ENCODE measurements at places on chromosomes 4 and X. TPM values are rescaled to one million over a fixed set of nuclear protein-coding genes. Genes with fewer than 3 reads are reported as not detected.

BCORL1 gene
- 9.7 TPM for total RNA-seq

ZFP42 gene
- total RNA-seq = not detected

SRPX gene
- total RNA-seq = 1.2 TPM

PRRG1 gene
- total RNA-seq = not detected

MAGEA9B gene
- total RNA-seq = not detected

GRCh38 chr4:169252339-169253112 lies 18.2 kb downstream of the SH3RF1 start:
- no peak for DNase-seq
- no peak overlapping the region for H3K27ac ChIP-seq
- H3K4me1 ChIP-seq = no peaks in the 10 kb centered on the region
- H3K4me3 ChIP-seq = no peak overlapping the region
- H3K27me3 ChIP-seq = peaks cover 4% of the 10 kb centered on the region

DNA sequence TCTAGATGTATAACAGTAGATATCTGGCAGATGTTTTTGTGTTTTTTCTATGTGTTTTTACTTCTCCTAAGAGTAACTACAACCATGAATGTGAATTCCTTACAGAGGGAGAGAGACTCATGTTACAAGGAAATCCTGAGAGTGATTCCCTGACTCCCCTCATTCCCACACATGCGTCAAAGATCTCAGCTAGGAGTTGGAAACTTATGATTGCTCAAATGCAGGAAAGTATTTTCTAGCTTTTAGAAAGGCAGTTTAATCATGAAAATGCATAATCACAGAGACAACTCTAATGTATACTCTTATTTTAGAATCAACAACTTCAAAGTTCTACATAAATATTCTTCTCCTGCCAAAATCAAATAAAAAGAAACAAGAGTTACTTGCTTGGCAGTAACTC lies 121.8 kb downstream of the PDE5A start:
- no peak overlapping the region for H3K27ac ChIP-seq
- H3K4me1 ChIP-seq = no peaks in the 10 kb centered on the region

- no peak overlapping the region for H3K27ac ChIP-seq
- H3K27me3 ChIP-seq = no peaks in the 10 kb centered on the region
- H3K36me3 ChIP-seq = no peaks in the 10 kb centered on the region
- no peak overlapping the region for H3K4me3 ChIP-seq
These were observed 1628.2 kb upstream of the IGFBP7 start for GRCh38 chr4:58738375-58738774.

- DNase-seq = peak; percentile 47
- no peak overlapping the region for H3K4me3 ChIP-seq
- H3K27ac ChIP-seq = no peak overlapping the region
- no peaks in the 10 kb centered on the region for H3K27me3 ChIP-seq
- no peaks in the 10 kb centered on the region for H3K36me3 ChIP-seq
These were observed 149.9 kb downstream of the AMMECR1 start for GRCh38 chrX:110167952-110168451.

DNA sequence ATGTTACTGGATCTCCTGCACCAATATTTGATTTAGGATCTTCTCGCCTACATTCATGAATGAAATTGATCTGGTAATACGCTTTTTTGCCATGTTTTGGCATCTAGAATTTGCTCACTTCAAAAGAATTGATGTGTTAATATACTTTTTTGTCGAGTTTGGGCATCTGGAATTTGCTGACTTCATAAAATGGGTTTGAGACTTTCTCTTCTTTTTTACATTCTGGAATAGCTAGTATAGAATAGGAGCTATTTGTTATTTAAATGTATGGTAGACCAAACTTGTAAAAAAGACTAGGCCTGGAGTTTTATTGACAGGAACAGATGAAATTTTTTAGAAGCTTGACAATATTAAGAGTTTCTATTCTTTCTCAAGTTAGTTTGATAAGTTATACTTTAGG lies 404.9 kb upstream of the TENM3 start:
- no peaks in the 10 kb centered on the region for H3K36me3 ChIP-seq
- no peaks in the 10 kb centered on the region for H3K4me1 ChIP-seq
- H3K27me3 ChIP-seq = no peaks in the 10 kb centered on the region
- H3K4me3 ChIP-seq = no peak overlapping the region
- H3K27ac ChIP-seq = no peak overlapping the region

DNA sequence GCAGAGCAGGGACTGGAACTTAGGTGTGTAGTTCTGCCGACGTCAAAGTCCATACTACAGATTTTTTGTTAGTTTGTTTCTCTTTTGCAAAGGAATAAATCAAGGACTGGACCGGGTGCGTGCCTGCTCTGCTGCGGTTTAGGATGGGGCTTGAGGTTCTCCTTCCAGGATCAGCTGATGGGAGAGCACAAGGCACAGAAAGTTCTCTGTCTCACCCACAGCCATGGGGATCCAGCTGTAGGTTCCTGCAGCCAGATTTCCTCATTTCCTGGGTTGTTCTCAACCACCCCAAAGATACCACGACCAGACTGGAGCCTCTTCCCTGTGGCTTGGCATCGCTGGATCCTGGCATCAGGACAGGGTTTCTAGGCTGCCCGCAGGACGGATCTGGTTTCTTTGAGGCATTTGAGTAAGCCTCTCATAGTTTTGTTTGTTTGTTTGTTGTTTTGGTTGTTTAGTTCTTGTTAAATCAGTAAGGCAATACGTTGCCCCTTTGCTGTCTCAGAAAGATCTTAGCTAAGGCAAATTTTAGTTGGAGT lies 789 bp upstream of the SRPX start:
- peaks cover 7% of the 10 kb centered on the region for H3K4me1 ChIP-seq
- H3K36me3 ChIP-seq = no peaks in the 10 kb centered on the region
- no peak overlapping the region for H3K27ac ChIP-seq
- H3K4me3 ChIP-seq = peak overlapping the region; percentile 58
- H3K27me3 ChIP-seq = peaks cover 40% of the 10 kb centered on the region

- no peaks in the 10 kb centered on the region for H3K27me3 ChIP-seq
- H3K27ac ChIP-seq = no peak overlapping the region
- H3K4me1 ChIP-seq = no peaks in the 10 kb centered on the region
- no peak for DNase-seq
- H3K36me3 ChIP-seq = no peaks in the 10 kb centered on the region
These were observed 374.3 kb downstream of the PCDH7 start for GRCh38 chr4:31094474-31094873.

DNA sequence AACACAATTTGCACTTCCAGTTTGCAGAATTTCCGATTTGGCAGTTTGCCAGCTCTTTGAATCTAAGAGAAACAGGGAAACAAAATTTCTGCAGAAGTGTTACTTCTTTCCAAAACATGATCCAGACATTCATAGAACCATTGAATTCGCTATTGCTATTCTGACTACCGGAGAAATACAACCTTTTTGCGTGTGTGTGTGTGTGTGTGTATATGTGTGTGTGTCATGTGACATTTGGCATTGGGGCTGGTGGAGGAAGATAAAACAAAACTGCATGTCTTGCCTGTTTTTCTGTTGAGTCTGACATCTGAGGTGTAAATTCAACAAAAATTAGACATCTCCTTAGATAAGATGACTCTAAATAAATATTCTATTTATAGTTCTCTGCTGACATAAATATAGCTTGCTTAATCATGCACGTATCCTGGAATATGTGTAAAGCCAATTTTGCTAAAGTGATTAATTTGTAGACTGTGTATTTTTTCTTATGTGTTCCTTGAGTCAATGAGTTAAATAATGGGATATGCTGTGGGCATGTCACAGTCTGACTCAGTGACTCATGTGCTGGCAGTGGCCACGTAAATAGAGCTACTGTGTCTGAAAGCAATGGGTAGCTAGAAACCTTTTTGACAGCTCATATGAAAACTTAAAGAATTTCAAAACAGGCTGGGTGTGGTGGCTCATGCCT lies 98.9 kb downstream of the HPGD start:
- no peaks in the 10 kb centered on the region for H3K27me3 ChIP-seq
- H3K4me1 ChIP-seq = peaks cover 33% of the 10 kb centered on the region
- no peak overlapping the region for H3K27ac ChIP-seq
- peak overlapping the region; percentile 8 for H3K4me3 ChIP-seq
- peak; percentile 21 for DNase-seq

GRCh38 chr4:158443731-158444130 lies 78.0 kb upstream of the RXFP1 start:
- H3K4me1 ChIP-seq = no peaks in the 10 kb centered on the region
- H3K36me3 ChIP-seq = no peaks in the 10 kb centered on the region
- H3K27me3 ChIP-seq = no peaks in the 10 kb centered on the region
- DNase-seq = no peak

- H3K27ac ChIP-seq = no peak overlapping the region
- no peaks in the 10 kb centered on the region for H3K27me3 ChIP-seq
- no peak overlapping the region for H3K4me3 ChIP-seq
- DNase-seq = no peak
These were observed 137.6 kb downstream of the SCLT1 start for GRCh38 chr4:128955751-128956150.
